ENCODE measurements at places on chromosomes 11 and 22.

- no peak for DNase-seq
Measured at GRCh38 chr11:96051820-96052219, 127.9 kb upstream of the MTMR2 start.

DNA sequence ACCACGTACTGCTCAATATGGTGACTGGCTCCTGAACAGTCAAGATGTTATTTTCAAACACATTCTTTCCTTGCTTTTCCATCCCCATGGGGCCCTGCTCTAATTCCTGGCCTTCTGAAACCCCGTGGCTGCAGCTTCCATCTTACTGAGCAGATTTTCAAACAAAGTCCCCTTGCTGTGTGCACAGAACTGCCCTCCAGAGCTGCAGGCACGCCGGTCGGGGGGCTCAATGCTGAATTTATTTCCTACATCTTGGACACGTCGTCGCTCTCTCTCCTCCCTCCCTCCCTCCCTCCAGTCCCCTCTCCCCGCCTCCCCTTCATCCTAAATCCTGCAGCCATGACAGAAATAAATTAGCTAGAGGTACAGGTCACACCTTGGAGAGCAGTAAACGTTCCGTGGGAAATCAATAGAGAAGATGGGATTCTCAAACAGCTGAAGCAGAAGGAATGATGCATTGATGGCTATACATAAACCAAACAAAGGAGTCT lies 243.1 kb upstream of the BLID start:
- no peak for DNase-seq

DNA sequence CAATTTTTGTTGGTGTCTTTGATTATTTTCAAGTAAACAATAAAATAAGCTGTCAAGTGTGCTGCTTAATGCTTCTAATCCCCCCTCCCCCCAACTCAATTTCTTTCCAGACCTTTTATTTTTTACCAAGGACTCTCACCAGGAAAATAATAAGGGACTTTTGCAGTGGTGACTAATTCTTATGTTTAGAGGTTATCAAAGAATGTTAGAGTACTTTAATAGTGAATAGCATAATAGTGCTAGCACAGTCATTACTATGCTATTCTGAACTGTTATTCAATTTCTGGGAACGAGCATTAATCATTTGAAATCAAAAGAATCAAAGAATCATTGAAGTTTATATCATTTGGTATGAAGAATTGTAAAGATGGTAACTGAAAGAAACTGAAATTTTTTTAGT lies 251.4 kb downstream of the DDX10 start:
- no peak for DNase-seq

GRCh38 chr22:46008836-46009596 lies 32.1 kb upstream of the WNT7B start:
- no peak for DNase-seq

GRCh38 chr11:23974601-23975000 lies 522.3 kb upstream of the LUZP2 start:
- no peak for DNase-seq

GRCh38 chr11:31834237-31834636 lies 23.1 kb upstream of the PAX6 start:
- DNase-seq: no peak

GRCh38 chr11:134120921-134121526 lies 52.2 kb downstream of the JAM3 start:
- DNase-seq: no peak

GRCh38 chr11:90594658-90595057 lies 371.8 kb upstream of the CHORDC1 start:
- DNase-seq: no peak
